ENCODE measurements at places on chromosomes 12 and 14.

DNA sequence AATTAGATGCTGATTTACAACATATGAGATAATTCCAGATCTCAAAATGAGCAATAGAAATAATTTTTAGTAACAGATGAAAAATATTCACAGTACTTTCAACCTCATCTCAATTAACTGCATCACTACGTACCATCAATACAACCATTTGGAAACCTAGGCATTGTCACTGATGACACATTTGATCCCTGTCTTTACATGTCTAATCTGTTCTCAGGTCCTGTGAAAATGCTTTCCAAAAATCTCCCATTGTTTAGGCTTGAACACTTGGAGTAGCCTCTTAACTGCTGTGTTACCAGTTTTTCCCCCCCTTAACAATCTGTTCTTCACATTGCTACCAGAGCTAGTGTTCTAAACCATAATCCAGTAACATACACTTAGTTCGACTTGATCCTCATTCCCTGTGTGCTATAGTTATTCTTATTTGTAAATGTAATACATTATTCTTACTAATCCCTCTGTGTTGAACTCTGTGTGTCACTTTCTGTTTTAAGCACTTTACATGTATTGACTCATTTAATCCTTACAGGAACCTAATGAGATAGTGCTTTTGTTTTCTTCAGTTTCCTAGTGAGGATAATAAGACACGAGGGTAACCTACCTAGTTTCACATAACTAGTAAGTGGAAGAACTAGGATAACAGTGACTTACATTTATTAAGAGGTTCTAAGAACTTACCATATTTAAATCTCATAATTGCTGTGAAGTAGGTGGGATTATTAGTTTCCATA, 41.7 kb downstream of the LARP4 start:
- DNase-seq, result no peak

DNA sequence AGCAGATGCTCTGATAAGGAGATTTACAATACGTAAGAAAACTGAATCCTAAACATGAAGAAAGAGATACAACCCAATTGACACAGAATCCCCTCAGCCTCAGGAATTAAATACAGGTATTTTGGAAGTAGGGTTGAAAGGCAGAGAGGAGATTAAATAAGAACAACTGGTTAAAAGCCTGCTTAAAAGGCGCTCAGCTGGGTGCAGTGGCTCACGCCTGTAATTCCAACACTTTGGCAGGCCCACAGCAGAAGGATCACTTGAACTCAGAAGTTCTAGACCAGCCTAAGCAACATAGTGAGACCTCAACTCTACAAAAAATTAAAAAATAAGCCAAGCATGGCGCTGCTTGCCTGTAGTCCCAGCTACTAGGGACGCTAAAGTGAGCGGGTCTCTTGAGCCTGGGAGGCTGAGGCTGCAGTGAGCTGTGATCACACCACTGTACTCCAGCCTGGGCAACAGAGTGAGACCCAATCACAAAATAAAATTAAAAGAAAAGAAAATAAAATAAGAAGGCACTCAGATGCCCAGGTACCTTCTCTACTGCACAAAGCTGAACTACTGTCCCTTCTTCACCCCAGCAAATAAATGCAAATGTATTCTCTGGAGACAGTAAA, 32.9 kb downstream of the MED13L start:
- DNase-seq, result no peak

GRCh38 chr12:87815771-87816585, 213.2 kb downstream of the C12orf50 start:
- DNase-seq, result no peak

GRCh38 chr14:52248057-52248456, 19.4 kb upstream of the PTGDR start:
- no peak for DNase-seq

DNA sequence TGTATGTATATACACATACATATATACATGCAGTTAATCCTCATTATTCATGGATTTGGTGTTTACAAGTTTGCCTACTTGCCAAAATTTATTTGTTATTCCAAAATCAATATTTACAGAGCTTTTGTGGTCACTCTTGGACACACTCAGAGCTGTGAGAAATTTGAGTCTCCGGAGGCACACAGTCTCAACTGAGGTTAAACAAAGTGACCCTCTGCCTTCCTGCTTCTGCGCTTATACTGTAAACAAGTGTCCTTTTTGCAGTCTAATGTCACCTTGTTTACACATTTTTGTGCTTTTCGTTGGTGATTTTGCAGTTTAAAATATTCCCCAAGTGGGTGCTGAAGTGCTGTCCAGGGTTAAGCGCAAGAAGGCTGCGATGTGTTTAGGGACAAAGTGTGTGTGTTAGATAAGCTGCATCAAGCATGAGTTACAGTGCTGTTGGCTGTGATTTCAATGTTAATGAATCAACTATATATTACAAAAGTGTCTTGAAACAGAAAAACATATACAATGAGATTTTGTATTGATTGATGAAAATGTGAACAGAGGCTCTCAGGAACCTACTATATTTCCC, 13.1 kb upstream of the LTA4H start:
- no peak for DNase-seq

GRCh38 chr14:89202413-89203190, 214.4 kb downstream of the FOXN3 start:
- DNase-seq, result no peak

GRCh38 chr14:64324461-64324860, 30.3 kb upstream of the ESR2 start:
- no peak for DNase-seq

GRCh38 chr14:68961781-68962584, 17.1 kb downstream of the ACTN1 start:
- DNase-seq, result peak; percentile 68

GRCh38 chr14:92513204-92513965, at the start of gene RIN3:
TSS of gene RIN3 (plus strand) at chr14:92513781. CDS start at chr14:92513933, 152 bp downstream.
- peak; percentile 72 for DNase-seq

DNA sequence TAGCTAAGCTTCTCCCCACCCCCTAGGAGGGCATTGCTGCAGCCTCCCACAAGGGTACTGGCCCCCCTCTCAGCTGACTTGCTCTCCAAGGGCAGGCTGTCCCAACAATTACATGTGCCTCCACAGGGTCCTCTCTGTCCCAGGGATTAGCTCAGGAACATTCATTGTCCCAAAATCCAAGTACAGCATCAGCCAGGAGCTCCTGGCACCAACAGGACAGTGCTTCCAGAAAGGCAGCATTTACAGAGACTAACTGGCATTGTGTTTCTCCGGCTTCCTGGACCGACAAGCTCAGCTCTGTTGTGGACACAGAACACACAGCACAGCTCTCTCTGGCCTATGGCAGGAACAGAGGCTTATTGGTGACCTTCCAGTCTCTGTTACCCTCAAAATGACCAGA, 21.7 kb downstream of the ABCD4 start:
- DNase-seq, result no peak

DNA sequence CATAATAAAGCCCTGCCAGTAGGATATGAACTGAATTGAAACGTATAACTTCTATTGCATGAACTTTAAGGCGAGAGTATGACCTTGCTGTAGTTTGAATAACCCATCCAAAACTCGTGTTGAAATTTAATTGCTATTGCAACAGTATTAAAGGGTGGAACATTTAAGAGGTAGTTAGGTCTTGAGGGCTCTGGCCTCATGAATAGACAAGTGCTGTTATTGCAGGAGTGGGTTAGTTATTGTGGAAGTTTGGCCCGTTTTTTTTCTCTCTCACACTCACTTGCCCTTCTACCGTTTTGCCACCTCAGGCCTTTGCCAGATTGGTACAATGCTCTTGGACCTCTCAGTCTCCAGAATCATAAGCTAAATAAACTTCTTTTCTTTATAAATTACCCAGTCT, 473.7 kb upstream of the SYT1 start:
- DNase-seq, result no peak

All from nephron progenitor cell (in vitro differentiated cells).